Activated CD4-positive, alpha-beta T cell treated with anti-CD3 and anti-CD28 coated beads for 24 hours (primary cell): ENCODE measurements at places on chromosomes 3 and 15.
A peak's percentile ranks its signal among the peaks of the same experiment; 100 is the strongest.

DNA sequence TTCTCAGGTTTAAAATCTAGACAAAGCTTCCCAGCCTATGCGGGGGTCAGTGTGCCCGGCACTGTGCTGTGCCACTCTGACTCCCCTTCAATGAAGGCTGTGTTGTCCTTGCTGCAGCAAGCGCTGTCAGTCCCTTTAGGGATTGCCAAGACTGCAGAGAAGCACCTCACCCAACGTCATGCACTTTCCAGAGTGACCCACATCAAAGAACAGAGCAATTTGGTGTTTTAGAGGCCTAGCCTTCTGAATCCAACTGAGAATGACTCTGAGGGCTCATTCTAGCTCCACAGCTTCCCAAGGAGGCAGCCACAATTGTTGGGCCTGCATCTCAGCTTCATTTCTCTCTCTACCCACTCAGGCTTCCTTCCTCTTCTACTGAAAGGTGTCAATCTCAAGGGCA lies 26.4 kb downstream of the SLC9A9 start:
- DNase-seq = no peak

GRCh38 chr3:42013691-42014457 lies 52.0 kb upstream of the ULK4 start:
- DNase-seq = peak; percentile 19

DNA sequence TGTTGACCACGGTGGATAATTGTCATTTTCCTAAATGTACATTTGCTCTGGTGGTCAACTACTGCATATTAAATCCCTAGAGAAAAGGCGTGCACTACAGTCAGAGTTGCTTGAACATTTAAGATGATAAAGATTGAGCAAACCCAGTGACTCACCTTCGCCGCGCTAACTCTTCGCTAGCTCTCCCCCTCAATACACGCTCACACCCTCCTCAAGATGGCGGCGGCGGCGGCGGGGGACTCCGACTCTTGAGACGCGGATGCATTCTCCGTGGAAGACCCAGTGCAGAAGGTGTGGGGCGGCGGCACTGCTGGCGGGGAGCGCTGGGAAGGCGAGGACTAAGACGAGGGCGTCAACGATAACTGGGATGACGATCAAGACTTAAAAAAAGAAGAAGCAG lies 79.8 kb upstream of the PFN2 start:
- no peak for DNase-seq

DNA sequence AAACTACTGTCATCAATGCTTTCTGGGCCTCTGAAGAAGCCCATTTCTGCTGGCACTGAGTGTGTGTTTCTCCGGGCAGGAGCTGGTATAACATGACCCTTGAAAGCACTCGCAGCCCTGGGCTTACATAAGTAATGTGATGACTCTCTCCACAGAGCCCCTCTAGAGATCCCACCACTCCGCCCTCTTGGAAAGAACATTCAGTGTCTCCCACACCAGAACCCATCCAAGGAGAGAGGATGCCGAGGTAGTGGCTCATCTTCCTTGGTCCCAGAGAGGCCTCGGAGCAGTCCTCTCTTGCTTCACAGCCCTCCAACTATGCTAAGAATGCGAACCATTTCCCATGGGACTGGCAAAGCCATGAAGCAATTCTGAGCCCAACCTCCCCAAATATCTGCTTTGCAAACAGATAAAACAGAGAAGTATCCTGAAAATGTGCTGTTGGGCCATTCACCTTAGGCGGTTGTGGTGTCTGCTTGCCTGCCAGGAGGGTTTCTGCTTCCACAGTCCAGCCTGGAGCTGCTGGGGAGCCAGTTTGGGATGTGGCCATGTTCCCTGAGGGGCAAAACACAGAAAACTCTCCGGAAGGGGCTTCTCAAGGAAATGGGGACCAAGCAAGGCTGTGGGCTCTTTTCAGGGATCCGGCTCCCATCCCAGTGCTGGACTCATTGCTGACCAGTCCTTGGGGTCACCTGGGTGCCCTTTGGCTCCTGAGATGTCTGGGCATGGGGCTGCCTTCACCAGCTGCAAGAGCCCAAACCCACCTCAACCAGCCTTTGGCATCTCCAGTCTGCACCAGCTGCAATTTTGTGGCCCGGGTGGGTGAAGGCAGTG lies 47.3 kb downstream of the AMOTL2 start:
- no peak for DNase-seq

- no peak for DNase-seq
These were observed 505.3 kb upstream of the PPP2R3A start for GRCh38 chr3:135460273-135460672.

DNA sequence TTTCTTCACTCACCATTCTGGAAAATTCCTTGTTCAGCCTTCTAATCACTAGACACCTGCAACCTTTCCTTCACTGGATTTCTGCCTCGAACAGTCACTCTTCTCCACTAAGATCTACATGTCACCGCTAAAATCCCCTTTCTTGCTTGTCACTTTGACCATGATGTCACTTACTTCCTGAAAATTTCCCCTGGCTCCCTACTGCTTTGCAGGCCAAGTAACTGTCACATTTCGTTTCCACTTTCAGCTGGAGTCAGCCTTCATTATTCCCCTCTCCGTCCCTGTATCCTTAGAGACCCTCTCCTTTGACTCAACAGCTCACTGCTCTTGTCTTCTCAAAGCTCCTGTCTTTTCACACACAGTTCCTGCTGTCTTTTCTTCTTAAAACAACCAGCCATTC lies 15.9 kb downstream of the CHL1 start:
- no peak for DNase-seq

DNA sequence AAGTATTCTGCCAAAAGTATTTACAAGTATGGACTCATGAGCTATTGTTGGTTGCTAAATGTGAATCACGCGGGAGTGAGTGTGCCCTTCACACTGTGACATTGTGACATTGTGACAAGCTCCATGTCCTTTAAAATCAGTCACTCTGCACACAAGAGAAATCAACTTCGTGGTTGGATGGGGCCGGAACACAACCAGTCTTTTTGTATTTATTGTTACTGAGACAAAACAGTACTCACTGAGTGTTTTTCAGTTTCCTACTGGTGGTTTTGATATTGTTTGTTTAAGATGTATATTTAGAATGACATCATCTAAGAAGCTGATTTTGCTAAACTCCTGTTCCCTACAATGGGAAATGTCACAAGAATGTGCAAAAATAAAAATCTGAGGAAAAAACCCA lies 30.3 kb downstream of the SYNM start:
- DNase-seq = no peak

- DNase-seq = no peak
These were observed 13.3 kb upstream of the CSPG4 start for GRCh38 chr15:75725719-75726607.

DNA sequence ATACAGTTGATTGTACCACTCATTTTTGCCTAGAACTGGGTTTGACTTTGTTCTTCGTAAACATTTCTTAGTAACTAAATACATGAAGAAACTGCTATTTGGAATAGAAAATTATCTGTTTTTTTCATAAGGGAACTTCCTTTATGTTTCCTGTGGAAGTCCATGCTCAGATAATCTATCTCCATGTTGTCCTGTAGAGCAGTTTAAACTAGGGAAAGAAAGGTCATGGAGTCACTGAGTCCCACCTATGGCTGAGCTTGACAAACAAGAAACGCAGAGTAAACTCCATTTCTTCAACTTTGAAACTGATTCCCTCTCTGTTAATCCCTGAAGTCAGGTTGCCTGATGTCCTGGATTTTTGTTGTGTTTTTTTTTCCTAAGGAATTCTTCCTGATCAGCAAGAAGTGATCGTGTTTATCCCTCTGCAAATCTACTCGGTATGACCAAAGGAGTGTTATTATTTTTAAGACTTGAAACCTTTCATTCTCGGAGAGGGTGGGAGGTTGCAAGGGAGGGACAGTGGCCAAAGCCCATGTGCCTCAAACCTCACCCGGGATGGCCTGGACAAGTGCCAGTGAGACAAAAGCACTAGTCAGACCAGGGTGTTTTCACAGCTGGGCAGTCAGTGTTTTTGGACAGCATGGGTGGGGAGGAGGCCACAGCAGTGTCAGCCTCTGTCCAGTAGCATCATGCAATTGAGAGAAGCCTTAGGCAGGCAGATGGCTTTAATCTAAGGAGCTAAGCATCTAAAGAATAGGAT lies 129.8 kb upstream of the PHLDB2 start:
- no peak for DNase-seq

DNA sequence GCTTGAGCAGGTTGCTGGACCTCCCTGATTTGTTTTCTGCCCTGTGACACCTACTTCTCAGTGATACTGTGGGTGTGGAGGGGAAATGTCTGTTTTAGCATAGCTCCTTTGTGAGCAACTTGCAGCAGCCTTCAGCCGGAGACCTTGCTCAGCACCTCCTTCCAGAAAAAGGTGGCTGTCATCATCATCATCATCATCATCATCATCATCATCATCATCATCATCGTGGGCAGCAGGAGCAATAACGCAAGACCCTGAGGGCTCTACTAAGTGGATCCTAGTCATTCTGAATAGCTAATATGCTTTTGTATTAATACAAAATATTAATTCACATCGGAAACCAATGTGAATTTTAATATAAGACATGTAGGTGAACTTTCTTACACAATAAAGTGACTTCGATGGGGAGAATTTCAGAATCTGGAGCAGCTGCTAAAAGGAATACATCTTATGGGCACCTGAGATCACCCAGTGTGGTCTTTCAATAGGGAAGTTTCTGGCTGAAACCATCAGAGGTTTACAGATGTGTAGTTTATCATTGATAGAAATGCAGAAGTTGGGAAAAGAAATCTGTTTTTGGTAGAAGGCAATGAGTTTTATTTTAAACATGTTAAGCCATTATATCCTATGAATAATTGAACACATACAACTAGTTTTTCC lies 8.6 kb downstream of the GABRR3 start:
- no peak for DNase-seq

DNA sequence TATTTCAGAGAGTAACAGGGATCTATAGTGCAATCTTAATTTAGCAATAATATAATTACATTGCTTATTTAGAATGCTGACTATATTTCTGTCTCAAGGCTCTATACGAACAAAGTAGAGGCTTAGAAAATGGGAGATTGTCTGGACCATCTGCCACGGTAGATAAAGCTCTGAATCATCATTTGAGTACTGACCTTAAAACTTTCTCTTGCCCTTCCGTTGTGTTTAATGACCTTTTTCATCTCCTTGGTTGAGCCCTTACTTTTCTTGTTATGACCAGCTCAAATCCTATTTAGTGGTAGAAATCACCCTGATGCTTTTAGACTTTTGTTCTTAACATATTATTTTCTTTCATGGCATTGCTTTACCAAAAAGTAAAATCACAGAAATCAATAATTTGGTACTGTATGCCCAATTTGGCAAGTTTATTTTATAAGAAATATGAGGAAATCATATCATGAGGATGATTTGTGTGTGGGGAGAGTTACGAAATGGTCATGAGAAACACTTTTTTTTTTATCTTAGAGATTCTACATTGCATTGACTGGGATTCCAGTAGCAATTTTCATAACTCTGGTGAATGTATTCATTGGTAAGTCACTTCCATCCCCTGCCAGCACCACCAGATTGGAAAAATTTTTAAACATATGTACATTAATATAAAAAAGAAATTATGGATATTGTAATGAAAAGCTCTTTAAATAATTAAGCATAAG lies 11.0 kb downstream of the NDUFB5 start:
- DNase-seq = no peak

DNA sequence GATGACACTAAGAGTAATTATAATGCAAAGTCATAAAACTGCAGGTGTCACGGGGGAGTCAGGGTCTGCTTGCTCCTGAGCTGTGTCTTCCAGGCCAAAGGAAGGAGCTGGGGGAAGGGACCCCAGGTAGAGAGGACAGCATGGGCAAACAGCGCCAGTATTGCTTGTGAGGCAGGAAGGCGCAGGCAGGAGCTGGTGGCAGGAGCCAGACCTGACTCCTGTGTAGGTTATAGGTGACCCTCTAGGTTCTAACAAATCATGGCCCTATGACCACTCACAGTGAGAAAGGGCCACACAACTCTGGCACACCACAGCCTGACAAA lies 1.9 kb downstream of the CISH start:
- no peak for DNase-seq

- no peak for DNase-seq
These were observed 17.0 kb upstream of the GHSR start for GRCh38 chr3:172465281-172465680.

DNA sequence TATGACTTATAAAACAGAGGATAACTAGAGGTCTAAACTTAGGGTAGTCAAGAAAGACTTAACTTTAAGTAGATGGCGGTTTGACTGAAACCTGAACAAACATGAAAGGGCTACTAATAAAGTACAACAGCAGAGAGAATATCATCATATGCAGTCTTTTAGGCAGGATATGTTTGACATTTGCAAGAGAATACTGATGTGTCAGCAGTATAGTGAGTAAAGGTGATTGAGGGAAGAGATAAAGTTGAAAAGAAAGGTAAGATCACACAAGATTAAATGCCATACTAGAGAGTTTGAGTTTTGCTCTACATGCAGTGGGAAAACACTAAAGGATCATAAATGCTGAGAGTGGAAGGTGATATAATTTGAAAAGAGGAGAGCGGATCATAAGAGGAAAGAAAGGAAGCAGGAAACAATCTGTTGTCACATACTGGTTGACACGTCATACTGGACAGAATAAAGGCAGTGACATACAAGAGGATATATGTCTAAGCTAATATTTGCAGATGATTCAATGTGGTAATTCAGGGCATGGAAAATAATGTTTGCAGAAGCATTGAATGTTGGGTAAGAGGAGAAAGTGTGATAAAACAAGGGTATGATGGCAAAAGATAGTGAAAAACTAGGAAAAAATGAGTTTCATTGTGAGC lies 223.0 kb downstream of the EPHA6 start:
- DNase-seq = no peak

DNA sequence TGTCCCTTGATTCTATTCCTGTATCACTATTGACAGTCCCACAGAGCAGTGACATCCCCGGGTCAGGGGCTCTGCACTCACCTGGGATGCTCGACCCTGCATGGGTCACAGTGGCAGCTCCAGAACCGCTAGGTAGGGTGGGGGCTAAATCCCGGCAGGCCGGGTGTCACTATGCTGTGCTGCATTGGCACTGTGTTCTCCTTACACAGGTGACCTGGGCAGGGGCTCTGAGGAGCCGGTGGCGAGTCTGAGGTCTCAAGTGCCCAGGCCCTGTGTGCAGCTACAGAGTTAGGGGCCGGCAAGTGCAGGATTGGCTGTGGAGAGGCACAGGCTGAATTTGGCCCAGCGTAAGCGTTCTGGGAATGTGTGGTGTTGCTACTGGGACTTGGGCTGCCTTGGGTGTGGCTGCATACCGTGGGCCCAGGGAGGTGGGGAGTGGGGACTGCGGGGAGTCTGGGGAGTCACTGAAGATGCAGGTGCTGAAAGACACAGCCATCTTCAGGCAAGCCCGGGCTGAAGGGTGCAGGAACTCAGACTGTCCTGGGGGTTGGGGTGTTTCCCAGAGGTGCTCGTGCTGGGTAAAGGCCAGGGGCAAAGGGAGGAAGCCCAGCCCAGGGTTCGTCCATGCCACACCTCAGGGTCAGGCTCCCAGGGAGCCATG lies 102.6 kb upstream of the PRR20G start:
- no peak for DNase-seq
